Lung (tissue), 17 donors: ENCODE measurements at places on chromosomes 16 and 17.
A peak's percentile ranks its signal among the peaks of the same experiment; 100 is the strongest.

GRCh38 chr16:1285669-1286512 is 23.5 kb upstream of the UBE2I start:
- DNase-seq = no peak

DNA sequence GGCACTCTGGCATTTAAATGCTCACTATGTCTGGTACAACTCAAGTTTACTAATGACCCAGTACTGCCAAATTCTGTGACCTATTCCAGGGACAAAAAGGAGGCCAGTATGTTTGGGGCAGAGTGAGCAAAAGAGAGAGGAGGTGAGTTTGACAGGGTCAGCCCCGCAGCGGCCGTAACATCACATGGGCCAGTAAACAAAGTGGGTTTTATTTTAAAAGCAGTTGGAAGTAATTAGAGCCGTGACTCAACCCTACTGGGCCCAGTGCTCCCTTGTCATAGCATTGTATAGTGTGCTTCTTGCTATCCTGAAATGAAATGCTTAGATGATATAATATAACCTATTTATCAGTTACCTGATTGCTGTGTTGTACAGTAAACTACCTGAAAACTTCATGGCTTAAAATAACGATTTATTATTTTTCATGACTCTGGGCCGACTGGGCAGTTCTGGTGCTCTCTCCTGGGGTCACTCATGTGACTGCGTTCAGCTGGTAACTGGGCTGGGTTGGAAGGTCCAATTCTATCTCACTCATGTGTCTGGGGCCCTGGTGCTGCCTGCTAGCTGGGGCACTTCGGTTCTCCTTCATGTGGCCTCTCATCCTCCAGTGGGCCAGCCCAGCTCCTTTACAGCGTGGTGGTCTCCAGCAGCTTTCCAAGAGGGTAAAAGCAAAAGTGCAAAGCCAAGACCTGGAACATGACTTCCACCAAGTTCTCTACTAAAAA is 27.4 kb downstream of the IQCK start:
- no peak for DNase-seq

DNA sequence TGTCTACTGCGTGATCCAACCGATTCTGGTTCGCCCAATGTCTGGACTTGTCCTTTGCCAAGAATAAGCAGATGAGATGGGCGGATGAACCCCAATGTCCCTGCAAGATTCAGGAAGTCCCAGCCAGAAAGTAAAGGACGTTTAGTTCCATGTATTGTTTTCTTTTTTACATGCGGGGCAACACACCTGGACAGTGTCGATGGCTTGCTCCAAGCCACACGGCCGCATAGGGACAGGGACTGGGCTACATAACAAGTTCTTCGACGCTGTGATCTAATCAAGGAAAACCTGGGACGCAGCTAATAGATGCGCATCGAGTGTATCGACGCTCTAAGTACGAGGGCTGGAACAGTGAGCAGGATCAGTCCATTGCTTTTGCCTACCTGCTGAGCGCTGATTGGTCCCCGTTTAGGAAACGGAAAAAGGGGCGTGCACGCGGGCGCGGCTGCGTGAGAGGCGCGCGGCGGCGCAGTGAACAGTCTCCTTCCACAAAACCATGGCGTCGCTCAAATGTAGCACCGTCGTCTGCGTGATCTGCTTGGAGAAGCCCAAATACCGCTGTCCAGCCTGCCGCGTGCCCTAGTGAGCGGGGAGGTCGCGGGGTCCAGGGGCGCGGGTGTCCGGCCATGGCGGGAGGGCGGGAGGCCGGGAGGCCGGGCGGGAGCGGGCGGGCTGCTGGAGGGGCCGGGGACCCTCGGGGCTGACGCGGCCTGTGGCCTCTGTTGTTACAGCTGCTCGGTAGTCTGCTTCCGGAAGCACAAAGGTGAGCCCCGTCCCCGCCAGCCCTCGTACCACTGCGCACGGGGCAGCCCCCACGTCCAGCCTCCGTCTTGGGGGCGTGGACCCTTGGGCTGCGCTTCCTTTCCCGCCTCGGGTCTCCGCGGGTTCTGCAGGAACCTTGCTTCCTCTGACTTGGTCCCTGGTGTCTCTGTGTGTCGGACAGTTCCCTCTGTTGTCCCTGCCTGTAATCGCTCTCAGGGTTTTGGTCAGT is at the start of gene ZNHIT3:
Gene ZNHIT3, plus strand, starts transcription at position 478 of the 991 bp plus-strand sequence. Its CDS starts 19 bp downstream, at position 497.
- DNase-seq = peak; percentile 96

GRCh38 chr17:17613708-17614114 is 22.2 kb upstream of the PEMT start:
- DNase-seq = peak; percentile 73

GRCh38 chr16:25011891-25012514 is 3.2 kb downstream of the ARHGAP17 start:
- no peak for DNase-seq

GRCh38 chr16:27879601-27880247 is 183.8 kb downstream of the GSG1L start:
- DNase-seq = no peak

DNA sequence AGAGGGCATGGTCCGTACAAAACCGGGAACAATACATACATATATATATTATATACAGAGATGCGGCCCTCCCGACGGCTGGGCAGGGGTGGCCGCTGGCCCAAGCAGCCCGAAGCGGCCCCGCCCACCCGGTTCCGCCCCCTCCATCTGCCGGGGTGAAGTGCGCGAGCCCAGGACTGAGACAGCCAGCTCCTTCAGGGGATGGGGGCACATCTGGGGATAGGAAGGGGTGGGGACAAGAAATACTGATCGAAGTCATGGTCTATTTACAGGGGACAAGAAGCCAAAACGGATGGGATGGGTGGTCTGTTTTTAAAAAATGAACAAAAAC is 3.8 kb upstream of the SAMD14 start:
- DNase-seq = no peak

DNA sequence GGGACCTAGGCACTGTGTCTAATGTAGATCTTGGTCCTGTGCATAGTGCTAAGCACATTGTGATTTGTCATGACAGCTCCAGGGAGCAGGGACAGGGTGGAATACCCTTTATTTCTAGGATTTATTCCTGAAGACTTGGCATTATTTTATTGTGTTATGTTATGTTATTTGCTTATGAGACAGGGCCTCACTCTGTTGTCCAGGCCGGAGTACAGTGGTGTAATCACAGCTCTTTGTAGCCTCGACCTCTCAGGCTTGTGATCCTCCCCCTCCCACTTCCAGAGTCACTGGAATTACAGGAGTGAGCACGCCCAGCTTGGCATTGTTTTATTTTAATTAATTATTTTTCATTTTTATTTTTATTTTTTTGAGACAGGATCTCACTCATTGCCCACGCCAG is 40.5 kb upstream of the USP7 start:
- no peak for DNase-seq
